ENCODE measurements at places on chromosomes 2 and 18.

DNA sequence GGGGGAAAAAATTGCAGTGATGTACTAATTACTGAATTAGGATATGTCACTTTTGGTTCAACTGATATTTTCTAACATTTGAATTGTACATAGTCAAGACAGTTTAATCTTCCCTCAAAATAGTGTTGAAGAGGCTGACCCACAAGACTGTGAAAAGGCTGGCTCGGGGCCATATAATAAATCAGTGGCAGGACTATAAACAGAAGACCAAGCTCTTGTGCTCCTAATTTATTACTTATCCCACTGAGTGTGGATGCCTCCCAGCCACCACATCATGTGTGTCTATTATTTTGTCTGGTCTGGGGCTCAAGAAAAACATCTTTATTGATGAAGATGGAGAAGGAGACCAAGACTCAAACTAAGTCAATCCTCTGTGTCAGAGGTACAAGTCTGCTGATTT lies 64.4 kb downstream of the PLEKHM3 start:
- no peak for DNase-seq

- no peak for DNase-seq
These were observed 33.7 kb upstream of the MRPL33 start for GRCh38 chr2:27737676-27738348.

- peak; percentile 44 for DNase-seq
These were observed 218.7 kb downstream of the CMPK2 start for GRCh38 chr2:6647046-6647445.

DNA sequence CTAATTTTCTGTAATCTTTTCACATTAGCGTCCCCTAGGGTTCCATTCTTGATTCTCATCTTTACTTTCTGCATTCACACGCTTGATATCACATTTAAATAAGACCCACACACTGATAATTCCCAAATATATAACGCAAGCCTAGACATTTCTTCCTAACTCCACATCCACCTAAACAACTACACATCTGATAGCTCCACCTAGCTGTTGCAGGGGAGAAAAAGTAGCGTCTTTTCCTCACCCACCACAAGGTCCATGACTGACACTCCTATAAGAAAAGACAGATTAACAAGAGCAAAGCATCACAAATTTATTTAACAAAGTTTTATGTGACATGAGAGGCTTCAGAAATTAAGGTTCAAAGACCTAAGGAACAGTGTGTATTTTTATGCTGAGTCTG lies 862.2 kb upstream of the DDX18 start:
- no peak for DNase-seq

- peak; percentile 65 for DNase-seq
These were observed 743 bp downstream of the XPO1 start for GRCh38 chr2:61537277-61537949.

DNA sequence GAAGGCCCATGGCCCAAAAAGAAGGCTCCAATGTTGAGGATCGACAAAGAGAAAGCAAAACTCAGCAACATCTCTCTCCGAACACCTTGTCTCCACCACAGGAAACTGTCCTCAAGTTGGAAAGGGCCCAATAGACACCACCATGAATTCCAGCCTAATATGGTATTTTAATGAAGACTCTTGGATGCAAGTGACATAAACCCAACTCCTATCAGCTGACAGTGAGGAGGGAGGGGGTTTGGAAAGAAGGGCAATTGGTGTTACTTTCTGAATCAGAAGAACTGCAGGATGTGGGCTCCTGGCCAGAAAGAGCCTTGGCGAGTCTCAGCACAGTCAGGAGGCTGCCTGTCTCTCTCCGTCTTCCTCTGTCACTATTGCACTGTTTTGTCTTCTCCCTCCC lies 40.3 kb upstream of the SIGLEC15 start:
- no peak for DNase-seq

- peak; percentile 15 for DNase-seq
These were observed 4.1 kb downstream of the HS6ST1 start for GRCh38 chr2:128314348-128315121.

GRCh38 chr18:79607361-79607952 lies 72.1 kb upstream of the CTDP1 start:
- DNase-seq, result peak; percentile 13

- no peak for DNase-seq
These were observed 121.3 kb upstream of the BOD1L2 start for GRCh38 chr18:57025540-57025939.

GRCh38 chr18:55461848-55462247 lies 126.1 kb downstream of the TCF4 start:
- DNase-seq, result no peak

GRCh38 chr2:165055082-165055851 lies 99.9 kb upstream of the SLC38A11 start:
- DNase-seq, result no peak

GRCh38 chr2:201643216-201643890 lies at the start of gene TMEM237:
TMEM237 (minus strand) TSS chr2:201643503; CDS start chr2:201643400, 103 bp downstream.
- DNase-seq, result peak; percentile 71

DNA sequence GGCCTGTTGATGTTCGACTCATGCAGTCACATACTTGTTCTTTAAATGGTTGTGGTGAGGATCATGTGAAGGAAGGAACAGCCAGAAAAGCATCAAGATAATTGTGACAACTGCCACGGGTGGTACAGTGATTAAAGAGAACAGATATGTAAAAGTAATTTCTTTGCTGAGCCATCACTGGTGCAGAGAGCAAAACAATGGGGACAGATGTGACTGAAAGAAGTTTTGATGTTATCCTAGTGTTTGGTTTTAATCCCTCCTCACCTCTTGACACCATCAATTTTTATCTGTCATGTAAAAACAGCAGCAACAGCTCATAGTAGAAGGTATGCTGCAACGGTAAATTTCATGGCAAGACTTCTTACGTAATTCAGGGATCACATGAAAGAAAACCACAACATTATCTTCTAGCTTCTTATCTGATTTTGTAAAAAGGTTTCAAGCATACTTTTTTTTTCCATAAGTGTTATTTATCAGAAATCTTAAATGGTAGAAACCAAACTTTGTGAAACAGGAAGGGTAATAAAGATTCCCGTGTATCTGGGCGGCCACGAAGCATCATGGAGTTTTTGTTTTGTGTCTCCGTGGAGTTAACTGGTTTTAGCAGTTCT lies 65.2 kb downstream of the PLCL1 start:
- DNase-seq, result no peak

DNA sequence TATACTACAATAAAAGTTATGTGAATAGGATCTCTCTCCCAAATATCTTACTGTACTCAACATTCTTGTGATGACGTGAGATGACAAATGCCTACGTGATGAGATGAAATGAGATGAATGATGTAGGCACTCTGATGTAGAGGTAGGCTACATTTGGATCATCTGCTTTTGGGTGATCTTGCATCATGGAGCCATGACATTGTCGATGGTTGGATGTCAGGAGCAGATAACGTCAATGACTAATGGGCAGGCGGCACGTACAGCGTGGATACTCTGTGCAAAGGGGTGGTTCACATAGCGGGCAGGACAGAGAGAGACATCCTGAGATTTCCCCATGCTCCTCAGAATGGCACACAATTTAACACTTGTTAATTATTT lies 40.8 kb upstream of the PPP1R1C start:
- no peak for DNase-seq
